ENCODE measurements at places on chromosomes 1 and 21. TPM values are rescaled to one million over a fixed set of nuclear protein-coding genes. Genes with fewer than 3 reads are reported as not detected.

SPRR1B gene
- not detected for total RNA-seq

CFAP141 gene
- not detected for total RNA-seq

BMP8A gene
- not detected for total RNA-seq

CYP4A11 gene
- not detected for total RNA-seq

COL24A1 gene
- not detected for total RNA-seq

DIRAS3 gene
- not detected for total RNA-seq

IFNGR2 gene
- total RNA-seq: 17.0 TPM

PRAMEF20 gene
- not detected for total RNA-seq

CRNN gene
- not detected for total RNA-seq

GPATCH3 gene
- 9.2 TPM for total RNA-seq

LEMD1 gene
- total RNA-seq: 2.2 TPM

L1TD1 gene
- total RNA-seq: not detected

LRRC53 gene
- total RNA-seq: not detected
